ENCODE measurements at places on chromosomes 12 and 14.

GRCh38 chr14:21099596-21099985 lies 1.1 kb upstream of the ZNF219 start:
- DNase-seq, result no peak

DNA sequence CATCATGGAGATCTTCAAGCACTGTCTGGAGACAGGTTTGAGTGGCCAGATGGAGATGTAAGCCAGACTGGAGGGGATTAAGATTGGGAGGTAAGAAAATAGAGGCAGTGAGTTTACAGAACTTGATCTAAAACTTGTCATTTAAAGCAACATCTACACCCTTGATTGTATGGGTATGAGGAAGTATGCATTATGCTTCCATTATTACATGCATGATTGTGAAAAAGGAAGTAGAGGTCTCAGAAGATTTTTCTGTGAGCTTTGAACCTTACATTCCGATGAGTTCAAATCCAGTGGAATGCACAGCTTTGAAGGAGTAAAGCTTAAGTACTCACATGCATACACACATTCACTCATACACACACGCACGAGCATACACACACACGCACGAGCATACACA lies 550.8 kb downstream of the MED13L start:
- DNase-seq, result no peak

DNA sequence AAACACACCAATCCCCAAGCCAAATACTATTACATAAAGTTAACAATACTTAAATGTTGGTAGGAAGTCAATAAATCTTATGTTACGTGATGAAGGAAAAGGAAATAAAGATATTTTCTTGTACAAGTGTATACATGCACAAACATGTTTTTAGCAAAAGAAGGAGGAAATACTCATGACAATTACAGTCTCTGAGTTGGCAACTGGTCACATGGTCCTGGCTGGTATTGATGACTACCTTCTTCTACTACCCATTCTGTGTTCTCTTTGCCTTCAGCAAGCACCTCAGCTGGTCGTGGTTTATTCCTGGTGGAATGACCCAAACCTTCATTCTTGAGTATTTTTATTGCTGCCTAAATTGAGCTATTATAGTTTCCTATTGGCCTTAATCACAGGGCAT lies 84.8 kb downstream of the PLBD1 start:
- no peak for DNase-seq

DNA sequence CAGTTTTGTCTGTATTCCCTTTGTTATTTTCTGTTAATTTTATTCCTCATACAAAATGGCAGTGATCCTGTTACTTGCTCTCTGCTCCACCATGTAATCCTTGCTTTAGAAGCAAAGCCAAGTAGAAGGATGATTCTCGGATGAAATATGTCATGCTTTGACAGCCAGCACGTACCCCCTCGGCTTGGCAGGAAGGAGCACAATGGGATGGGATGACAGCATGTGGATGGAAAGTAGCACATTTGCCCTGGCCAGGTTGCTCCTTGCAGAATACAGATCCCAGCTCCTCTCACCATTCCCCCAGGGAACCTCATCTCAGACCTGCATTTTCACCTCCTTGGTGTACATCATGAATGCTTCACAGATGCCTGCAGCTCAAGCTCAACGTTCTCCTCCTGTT lies 35.1 kb upstream of the ATF1 start:
- no peak for DNase-seq

DNA sequence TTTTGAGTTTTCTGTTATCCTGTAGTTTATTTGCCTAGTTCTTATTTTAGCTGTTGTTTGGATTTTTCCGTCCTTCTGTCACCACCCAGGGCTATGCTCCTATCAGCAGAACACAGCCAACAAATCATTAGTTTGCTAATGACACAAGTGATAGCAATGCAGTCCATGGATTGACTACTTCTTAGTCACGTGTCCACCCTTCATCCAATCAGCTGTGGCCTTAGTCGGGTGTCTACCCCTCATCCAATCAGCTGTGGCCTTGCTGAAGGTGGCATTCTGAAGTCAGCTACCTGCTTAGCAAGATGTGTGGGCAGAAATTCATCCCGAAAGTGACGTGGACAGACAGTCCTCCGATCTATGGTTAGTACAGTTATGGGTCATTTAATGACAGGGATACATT lies 182.3 kb downstream of the GALC start:
- DNase-seq, result no peak

DNA sequence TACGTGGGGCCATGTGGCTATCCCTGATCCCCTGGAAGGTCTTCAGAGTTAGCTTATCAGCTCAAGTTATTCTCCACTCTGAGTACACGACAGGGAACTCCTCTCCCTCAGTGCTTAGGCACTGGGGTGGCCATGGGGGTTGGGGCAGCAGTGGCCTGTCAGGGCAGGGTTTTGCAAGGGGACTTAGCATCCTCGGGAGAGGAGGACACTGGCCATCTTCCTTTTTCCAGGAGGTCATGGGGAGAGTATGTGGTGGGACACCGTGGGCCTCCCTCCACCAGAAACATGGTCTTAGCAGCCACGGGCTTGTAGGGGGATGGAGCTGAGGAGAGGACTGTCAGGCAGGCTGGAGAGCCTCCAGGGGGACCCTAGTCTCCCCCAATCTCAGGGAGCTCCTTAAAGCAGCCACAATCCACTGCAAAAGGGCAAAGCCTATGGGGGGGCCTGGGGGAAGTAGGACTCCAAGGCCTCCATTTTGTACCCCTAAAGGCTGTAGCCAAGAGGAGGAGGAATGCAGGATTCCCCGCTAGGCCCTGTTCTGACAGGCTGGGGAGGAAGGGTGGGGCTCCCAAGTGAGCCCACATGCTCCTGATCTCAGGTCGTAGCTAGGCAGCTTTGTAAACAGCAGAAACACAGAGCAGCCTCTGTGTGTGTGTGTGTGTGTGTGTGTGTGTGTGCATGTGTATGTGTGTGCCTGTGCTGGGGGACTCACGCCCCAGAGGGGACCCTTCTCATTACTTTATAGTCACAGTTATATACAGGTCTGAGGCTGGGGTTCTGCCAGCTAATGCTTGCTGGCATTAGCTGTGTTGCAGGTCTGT lies 36.6 kb downstream of the KRT80 start:
- DNase-seq, result peak; percentile 80

GRCh38 chr14:55693904-55694303 lies 113.9 kb downstream of the KTN1 start:
- DNase-seq, result no peak

DNA sequence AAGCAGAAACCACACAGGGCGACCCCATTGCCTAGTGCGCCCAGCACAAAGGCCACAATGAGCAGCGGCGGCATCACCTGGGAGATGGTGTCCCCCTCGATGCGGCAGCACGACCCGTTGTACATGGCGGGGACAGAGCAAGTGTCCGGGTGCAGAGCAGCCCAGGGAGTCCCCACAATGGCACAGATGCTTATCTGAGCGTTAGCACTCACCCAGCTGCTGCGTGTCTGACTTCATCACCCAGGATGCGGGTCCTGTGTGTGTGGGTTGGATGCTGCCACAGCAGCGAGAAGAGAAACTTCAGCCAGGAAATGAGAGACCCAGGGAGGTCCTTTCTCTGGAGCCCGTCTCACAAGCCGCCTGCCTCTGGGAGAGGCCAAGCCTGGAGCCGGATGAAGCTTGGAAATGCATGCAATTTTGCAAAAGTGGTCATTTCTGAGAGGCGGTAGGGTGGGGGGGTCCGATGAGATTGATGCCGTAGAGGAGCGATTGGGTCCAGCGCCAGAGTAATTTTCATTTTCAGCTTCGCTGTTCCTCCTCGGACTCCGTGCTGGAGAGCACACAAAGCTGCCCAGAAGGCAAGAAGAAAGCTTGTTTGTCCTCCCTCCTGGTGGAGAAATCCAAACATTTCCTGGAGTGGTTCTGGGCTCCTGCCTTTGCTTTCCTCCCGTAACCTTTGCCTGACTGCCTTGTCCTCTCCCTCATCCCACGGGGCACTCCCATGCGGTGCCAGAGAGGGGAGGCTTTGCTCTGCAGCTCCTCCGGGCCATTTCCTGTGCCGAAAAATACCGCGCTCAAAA lies at the start of gene HCAR1:
TSS of gene HCAR1 (minus strand) at position 630 of the 800 bp plus-strand sequence. CDS start at position 125, 505 bp downstream.
- no peak for DNase-seq

DNA sequence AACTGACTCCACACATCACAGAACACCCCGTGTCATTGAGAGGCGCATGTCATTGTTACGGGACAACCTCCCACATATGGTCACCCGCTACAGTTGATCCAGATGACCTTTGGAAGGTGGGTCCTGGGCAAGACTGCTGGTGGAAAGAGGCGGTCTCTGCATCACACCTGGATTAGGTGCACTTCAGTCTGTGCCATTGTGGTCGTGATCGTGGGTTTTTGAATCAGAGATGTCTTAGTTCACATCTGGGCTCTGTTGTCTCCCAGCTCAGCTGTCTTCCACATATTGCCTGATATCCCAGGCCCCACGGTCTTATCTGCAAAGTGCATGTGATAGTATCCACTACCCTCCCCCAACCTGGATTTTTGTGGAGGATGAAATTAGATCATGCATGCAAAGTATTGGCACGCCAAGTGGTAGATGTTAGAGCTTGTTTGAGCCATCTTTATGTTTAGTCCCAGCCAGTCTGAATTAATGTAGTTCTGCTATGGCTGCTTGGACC lies 208.7 kb upstream of the FOXN3 start:
- no peak for DNase-seq

GRCh38 chr12:122560138-122560537 lies 33.1 kb downstream of the KNTC1 start:
- no peak for DNase-seq

DNA sequence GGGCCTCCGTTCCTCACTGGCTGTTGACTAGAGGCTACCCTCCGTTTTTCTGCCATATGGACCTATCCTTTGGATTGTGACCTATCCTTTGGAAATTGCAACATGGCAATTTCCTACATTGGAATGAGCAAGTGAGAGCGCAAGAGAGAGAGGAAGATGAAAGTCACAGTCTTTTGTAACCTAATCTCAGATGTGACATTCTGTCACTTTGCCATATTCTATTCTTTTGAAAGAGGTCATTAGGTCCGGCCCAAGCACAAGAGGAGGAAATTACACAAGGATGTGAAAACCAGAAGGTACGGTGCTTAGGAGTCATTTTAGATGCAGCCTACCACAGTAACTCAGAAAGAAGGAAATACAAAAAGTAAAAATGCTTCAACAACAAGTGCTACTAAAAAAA lies 47.3 kb upstream of the SRP54 start:
- no peak for DNase-seq

DNA sequence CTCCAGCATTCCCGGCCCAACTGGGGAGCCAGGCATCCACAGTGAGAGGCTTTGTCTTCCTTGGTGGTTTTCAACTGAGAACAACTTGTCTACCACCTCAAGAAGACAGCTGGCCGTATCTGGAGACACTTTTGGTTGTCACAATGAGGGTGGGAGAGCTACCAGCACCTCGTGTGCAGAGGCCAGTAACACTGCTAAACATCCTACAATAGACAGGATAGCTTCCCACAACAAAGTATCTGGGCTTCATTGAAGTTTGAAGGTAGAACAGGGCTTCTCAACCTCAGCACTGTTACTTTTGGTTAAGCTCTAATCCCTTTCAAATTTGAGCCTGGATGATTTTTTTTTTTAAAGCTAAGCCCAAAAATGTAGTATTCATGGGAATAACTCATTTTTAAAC lies 10.9 kb downstream of the SLC7A8 start:
- DNase-seq, result no peak

- no peak for DNase-seq
Observed at GRCh38 chr14:89125216-89125615, 291.8 kb downstream of the FOXN3 start.

- no peak for DNase-seq
Observed at GRCh38 chr14:89143595-89143994, 273.4 kb downstream of the FOXN3 start.

GRCh38 chr12:113854385-113855142 lies 111.6 kb downstream of the RBM19 start:
- no peak for DNase-seq

- DNase-seq, result no peak
Observed at GRCh38 chr12:47110011-47110541, 30.3 kb upstream of the AMIGO2 start.

GRCh38 chr12:81412940-81413339 lies 335.1 kb downstream of the ACSS3 start:
- DNase-seq, result no peak

DNA sequence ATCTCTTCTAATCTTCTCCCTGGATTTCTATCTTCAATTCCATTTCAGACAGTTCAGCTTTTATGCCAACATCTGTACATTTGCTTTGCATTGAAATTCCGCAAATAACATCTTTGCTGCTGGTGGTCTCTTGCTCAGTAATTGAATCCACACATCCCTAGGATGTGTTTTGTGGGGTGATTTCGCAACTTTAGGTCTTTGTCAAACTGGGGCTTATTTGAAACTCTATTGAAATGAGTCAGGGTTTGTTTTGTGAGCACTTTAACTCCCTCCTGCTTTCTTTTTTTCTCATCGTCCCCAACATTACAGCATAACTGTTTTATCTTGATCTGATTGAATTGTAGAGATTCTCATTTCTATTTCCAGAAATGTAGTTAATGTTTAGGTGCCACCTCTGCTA lies 404.3 kb downstream of the NPAS3 start:
- no peak for DNase-seq

- no peak for DNase-seq
Observed at GRCh38 chr14:92373336-92373735, 50.4 kb downstream of the SLC24A4 start.

DNA sequence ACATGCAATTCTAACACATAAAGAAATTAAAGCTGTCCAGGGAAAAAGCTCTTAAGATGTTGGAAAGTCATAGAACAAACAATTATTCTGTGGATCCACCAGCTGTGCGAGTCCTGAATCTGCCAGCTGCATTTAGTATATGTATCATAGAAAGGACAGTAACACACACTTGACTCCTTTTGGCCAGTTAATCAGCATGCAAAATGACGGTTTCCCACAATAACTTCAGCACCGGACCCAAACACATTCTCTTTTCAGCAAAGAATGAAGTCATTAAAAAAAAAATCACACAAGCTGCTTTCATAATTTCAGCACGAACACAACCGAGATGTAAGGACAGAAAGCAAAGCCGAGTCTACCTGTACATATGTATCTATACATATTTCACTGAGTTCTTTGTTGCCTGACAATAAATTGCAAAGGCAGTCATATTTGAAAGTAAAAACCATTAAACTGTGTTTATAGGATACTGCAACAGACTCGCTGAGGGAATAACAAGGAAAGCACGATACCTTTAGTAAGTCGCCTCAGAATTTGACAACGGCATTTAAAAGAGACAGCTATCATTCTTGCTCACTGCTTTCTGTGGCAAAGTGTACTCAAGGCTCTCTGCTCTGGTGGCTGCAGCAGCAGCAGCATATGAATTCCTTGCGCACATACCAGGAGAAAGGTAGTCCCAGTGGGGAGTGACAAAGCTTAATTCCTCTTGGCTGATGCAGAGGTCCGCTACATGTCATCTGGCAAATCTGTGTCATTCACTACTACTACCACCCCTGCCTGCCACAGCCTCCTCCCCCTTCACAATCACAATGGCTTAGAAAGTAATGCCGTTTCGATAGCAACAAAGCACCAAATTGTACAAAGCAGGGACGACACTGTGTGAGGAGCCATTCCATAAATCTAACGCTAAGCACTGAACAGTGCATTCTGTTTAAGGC lies at the start of gene GRIP1:
TSS of gene GRIP1 (minus strand) at position 739 of the 938 bp plus-strand sequence. CDS start at position 567, 172 bp downstream.
- DNase-seq, result no peak

GRCh38 chr14:89232265-89233070 lies 184.6 kb downstream of the FOXN3 start:
- DNase-seq, result no peak

GRCh38 chr14:28867571-28867970 lies 101.0 kb downstream of the FOXG1 start:
- no peak for DNase-seq

- DNase-seq, result peak; percentile 24
Observed at GRCh38 chr14:77139540-77140358, 1.8 kb downstream of the ZDHHC22 start.

Data from CD4-positive, alpha-beta T cell treated with Interleukin-10 for 1 hour (primary cell).